ENCODE measurements at places on chromosomes 3 and 15.

DNA sequence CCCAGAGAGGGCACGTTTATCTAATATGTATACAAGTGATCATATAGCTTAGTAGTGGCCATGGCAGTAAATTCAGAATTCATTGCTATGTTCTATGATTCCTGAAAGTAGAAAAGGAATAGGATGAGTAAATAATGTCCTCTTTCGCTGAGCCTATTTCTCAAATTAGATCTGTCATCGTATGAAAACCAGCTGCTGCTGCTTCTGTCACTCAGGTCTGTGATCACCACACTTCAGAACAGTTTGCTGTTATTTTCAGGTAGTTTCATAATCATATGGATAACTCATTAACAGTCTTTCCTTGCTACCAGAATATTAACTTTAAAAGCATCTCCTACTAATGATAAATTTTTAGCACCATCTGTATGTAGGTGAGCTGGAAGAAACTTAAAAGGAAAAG, 289.1 kb upstream of the AZI2 start:
- no peak for DNase-seq

DNA sequence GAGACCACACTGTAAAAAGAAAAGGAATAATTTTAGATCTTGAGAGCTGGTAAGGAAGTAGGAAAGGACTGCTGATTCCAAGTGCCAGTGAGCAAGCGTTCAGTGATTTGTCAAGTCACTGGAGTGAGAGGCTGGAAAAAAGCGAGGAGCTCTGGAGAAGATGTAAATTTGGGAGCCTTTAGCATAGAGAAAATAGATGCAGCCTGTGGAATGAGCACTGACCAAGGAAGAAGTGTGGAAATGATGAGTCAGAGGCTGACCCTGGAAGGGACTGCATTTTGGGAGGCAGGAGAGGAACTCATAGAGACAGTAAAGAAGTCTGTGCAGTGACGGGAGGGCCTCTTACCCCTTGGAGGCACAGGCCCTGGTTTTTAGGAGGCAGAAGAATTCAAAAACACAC, 17.1 kb upstream of the ABTB1 start:
- DNase-seq = no peak

GRCh38 chr3:27877061-27878013, 155.2 kb upstream of the EOMES start:
- DNase-seq = no peak

GRCh38 chr3:525415-525814, 328.9 kb downstream of the CHL1 start:
- DNase-seq = no peak

DNA sequence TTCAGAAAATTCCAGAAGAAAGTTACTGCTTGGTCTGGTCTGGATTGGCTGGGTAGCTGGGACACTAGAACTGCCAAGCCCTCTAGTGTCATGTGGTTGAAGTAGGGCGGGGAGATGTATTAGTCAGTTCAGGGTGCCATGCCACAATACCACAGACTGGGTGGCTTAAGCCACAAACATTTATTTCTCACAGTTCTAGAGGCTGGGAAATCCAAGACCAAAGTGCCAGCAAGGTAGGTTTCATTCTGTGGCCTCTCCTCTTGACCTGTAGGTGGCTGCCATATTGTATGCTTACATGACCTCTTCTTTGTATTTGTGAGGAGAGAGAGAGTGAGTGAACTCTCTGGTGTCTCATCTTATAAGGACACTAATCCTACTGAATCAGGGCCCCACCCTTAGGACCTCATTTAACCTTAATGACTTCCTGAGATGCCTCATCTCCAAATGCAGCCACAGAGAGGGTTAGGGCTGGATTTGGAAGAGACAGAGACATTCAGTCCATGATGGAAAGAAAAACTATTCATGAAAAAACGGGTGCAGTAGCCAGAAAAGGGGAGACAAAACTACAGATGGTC, 18.1 kb upstream of the ZSCAN2 start:
- DNase-seq = no peak

GRCh38 chr3:45434996-45435395, 46.6 kb downstream of the LARS2 start:
- DNase-seq = no peak

GRCh38 chr3:65953881-65954733, 84.6 kb downstream of the MAGI1 start:
- no peak for DNase-seq

DNA sequence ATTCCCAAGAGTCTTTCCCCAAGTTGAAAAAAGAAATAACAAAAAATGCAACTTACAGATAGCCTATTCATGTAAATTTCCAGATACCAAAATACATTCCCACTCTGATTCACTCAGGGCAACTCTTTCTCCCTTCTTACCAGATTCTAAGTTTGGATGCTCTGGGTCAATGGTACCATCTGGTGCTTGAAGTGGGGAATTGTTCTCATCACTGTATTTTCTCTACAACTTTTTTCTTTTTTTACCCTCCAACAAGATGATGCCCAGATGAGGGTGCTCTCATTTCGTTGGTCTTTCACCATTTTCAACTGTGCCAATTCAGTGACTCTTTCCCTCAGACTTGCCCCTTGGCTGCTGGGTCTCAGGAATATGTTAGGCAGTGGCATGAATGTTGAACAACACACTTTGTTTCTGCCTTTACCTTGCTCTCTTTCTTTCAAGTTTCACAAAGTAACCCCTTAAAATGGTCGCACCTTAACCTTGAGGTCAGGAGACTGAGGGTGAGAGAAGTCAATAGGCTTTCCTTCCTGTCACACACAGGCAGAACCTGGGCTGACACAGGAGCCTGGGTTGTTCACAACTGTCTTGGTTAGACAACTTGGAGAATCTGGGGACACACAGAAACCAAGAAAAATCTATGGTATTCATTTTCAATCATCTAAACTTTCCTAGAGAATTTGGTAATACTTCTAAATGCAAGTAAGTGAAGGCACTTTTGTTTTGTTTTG, 330.7 kb upstream of the SLCO3A1 start:
- no peak for DNase-seq

- no peak for DNase-seq
Observed at GRCh38 chr3:138119423-138119766, 4.0 kb upstream of the DZIP1L start.

Data from activated naive CD4-positive, alpha-beta T cell treated with Interleukin-2 at 50 U/mL for 16 hours (primary cell).